ENCODE measurements at places on chromosomes 7 and 10.

- H3K4me1 ChIP-seq, result no peaks in the 10 kb centered on the region
- H3K27ac ChIP-seq, result no peak overlapping the region
- peak; percentile 68 for DNase-seq
- H3K4me3 ChIP-seq, result no peak overlapping the region
- no peaks in the 10 kb centered on the region for H3K27me3 ChIP-seq
These were observed 51.9 kb downstream of the DENND11 start for GRCh38 chr7:141649865-141650634.

- no peak overlapping the region for H3K27ac ChIP-seq
- H3K4me3 ChIP-seq, result no peak overlapping the region
- DNase-seq, result no peak
- H3K27me3 ChIP-seq, result no peaks in the 10 kb centered on the region
- H3K4me1 ChIP-seq, result no peaks in the 10 kb centered on the region
These were observed 293.7 kb downstream of the POU6F2 start for GRCh38 chr7:39271402-39271801.

- no peaks in the 10 kb centered on the region for H3K36me3 ChIP-seq
- no peak overlapping the region for H3K4me3 ChIP-seq
- H3K27me3 ChIP-seq, result no peaks in the 10 kb centered on the region
These were observed 332.7 kb upstream of the MAGI2 start for GRCh38 chr7:79786187-79786586.

DNA sequence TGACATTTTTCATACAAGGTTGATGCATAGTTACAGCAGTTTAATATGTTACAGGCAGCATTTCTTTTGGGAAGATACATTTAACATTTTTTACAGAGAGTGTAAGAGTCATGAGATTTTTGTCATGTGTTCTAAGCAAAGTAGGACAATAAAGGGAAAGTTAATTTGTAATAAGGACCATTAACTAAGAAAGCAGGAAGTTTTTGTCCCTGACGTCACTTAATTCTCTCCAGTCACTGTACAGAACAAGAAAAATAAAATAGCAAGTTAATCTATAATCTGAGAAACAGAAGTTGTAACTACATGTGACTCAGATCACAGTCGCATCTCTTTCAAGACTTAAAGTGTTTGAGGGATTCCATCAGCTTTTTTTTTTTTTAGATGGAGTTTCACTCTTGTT, 49.5 kb upstream of the CAPZA2 start:
- H3K4me1 ChIP-seq, result no peaks in the 10 kb centered on the region
- H3K4me3 ChIP-seq, result no peak overlapping the region
- no peak overlapping the region for H3K27ac ChIP-seq
- DNase-seq, result no peak
- H3K36me3 ChIP-seq, result no peaks in the 10 kb centered on the region
- H3K27me3 ChIP-seq, result peaks cover 7% of the 10 kb centered on the region

- no peaks in the 10 kb centered on the region for H3K27me3 ChIP-seq
- H3K27ac ChIP-seq, result no peak overlapping the region
- no peaks in the 10 kb centered on the region for H3K4me1 ChIP-seq
These were observed 82.6 kb upstream of the AOAH start for GRCh38 chr7:36806891-36807290.

DNA sequence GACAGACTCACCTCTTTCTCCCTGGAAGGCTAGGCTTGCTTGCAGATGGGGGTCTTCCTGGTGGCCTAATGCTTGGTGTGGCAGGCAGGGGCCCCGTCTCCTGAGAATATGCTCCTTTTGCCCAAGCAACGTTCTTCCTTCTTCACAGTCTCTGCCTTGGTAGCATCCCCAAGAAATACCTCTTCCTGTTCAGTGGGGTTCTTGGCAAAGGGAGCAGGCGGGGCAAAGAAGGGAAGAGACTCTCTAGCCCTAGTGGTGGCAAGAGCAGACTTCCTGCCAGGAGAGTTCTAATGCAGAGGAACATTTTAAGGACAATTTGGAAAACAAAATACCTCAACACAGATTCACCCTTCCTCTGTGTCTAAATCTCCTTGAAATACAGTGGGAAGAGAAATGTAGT, at the start of gene CLEC5A:
Gene CLEC5A (minus strand): TSS at position 179 of the 400 bp plus-strand sequence. CDS start 682 bp downstream, outside the sequence.
- no peak for DNase-seq
- no peak within 1 kb of the TSS for H3K4me3 ChIP-seq
- H3K27ac ChIP-seq, result no peak within 1 kb of the TSS
- H3K27me3 ChIP-seq, result no peaks in the 10 kb centered on the region
- H3K4me1 ChIP-seq, result no peaks in the 10 kb centered on the region

DNA sequence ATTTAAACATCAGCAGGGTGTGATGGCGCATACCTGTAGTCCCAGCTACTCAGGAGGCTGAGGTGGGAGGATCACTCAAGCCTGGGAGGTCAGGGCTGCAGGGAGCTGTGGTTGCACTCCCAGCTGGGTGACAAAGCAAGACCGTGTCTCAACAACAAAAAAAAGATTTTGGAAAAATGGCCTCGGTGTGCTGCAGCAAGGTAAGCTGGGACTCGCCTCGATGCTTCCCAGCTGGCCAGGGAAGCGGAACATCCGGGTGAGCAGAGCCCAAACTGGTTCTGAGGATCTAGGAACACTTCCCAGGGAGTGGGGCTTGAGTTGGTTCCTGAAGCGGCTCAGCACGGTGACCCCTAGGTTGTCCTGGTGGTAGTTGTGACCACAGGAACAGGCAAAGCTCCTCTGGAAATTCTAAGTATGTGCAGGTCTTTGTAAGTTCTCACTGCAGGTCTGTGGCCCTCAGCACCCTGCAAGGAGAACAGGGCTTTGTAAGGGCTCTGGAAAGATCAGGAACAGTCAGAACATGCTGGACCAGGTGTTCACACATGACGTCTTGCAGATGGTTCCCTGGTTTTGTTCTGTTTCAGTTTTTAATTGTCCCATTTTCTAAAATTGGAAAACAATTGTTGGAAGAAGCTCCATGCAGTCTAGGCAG, 38.6 kb upstream of the ZMIZ2 start:
- peak; percentile 6 for DNase-seq
- H3K4me1 ChIP-seq, result peaks cover 12% of the 10 kb centered on the region
- peaks cover 28% of the 10 kb centered on the region for H3K36me3 ChIP-seq
- H3K27me3 ChIP-seq, result no peaks in the 10 kb centered on the region
- no peak overlapping the region for H3K27ac ChIP-seq

GRCh38 chr10:78952686-78953085, 116.1 kb upstream of the ZMIZ1 start:
- H3K4me3 ChIP-seq, result no peak overlapping the region
- peaks cover 20% of the 10 kb centered on the region for H3K4me1 ChIP-seq
- no peaks in the 10 kb centered on the region for H3K36me3 ChIP-seq
- peaks cover 35% of the 10 kb centered on the region for H3K27me3 ChIP-seq
- DNase-seq, result no peak

DNA sequence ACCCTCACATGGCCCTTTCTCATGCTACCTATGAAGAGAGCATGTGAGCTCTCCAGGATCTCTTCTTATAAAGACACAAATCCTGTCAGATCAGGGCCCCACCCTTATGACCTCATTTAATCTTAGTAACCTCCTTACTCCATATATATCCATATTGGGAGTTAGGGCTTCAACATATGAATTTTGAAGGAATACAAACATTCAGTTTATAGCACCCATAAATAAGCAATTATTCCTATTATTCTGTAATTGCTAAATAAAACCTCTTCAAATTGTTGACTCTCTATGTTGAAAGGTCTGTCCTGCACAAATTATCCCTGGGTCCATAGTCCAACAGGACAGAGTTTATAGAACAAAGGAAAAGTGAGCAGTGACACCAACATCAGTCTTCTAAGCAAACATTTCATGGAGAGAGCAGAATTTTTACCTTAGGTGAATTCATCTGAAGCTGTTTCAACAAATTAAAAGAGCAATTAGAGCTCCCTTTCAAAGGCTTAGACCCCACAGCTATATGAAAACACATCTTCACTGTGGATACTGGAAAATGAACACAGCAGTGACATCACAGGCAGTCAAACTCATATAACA, 12.2 kb downstream of the DOCK4 start:
- peaks cover 19% of the 10 kb centered on the region for H3K27me3 ChIP-seq
- no peaks in the 10 kb centered on the region for H3K4me1 ChIP-seq
- H3K27ac ChIP-seq, result no peak overlapping the region
- H3K36me3 ChIP-seq, result no peaks in the 10 kb centered on the region
- no peak overlapping the region for H3K4me3 ChIP-seq
- DNase-seq, result no peak

DNA sequence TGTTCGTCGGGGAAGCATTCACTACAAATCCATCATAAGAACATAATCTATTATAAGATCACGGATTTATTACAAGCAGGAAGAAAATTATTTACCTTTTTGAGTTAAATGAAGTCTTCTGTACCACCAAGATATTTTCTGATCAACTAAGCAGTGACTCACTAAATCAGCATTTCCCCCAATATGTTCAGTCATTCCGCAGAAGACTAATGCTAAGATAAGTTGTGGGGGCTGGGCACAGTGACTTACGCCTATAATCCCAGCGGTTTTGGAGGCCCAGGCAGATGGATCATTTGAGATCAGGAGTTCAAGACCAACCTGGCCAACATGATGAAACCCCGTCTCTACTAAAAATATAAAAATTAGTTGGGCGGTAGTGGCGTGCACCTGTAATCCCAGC, 144.2 kb upstream of the EGR2 start:
- no peaks in the 10 kb centered on the region for H3K4me1 ChIP-seq
- DNase-seq, result no peak
- no peak overlapping the region for H3K27ac ChIP-seq
- no peaks in the 10 kb centered on the region for H3K27me3 ChIP-seq

GRCh38 chr10:74165530-74165901, 14.5 kb downstream of the ADK start:
- no peaks in the 10 kb centered on the region for H3K36me3 ChIP-seq
- peak; percentile 33 for DNase-seq
- H3K4me3 ChIP-seq, result no peak overlapping the region
- no peaks in the 10 kb centered on the region for H3K27me3 ChIP-seq
- H3K27ac ChIP-seq, result no peak overlapping the region

Measured in K562 (cell line).